Mesenchymal stem cell (in vitro differentiated cells and primary cell): ENCODE measurements at places on chromosomes 6 and 20.

DNA sequence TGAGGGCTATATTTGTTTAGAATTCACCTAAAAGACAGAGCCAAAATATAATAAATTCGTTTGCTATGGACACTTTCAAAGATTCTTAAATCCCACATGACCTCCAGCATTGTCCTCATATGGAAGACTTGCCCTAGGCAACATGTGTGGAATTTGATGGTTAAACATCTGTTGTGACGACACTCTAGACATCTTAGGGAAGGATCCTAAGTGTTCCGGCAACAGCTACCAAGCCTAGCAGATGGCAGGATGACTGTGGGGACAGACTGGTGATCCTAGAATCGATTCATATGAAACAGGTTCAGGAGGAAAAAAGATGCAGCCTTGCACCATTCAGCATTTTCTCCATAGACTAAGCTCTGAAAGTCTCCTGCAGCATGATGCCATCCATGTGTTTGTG is 77.6 kb upstream of the BACH2 start:
- H3K27ac ChIP-seq = no peak overlapping the region
- DNase-seq = no peak
- no peaks in the 10 kb centered on the region for H3K27me3 ChIP-seq
- H3K36me3 ChIP-seq = no peaks in the 10 kb centered on the region
- H3K4me3 ChIP-seq = no peak overlapping the region
- H3K4me1 ChIP-seq = peaks cover 10% of the 10 kb centered on the region

DNA sequence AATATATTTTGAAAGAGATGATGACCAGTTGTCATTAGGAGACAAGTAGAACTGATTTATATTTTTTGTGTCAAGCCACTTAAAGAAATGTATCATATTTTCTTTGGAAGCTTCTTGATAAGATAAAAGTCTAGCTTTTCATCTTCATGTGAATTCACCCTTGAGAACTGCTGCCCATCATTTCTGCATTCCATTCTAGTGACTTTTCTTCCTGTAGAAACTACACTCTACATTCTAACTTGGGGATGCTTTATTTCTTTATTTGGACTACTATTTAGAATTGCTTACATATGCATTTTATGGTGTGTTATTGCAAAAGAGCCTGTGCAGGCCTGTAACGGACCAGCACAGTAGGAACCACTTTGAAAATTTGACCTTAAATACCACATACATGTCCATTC is 335.0 kb upstream of the KCNQ5 start:
- DNase-seq = peak; percentile 53

GRCh38 chr6:164063346-164063745 is 648.8 kb downstream of the QKI start:
- H3K4me3 ChIP-seq = no peak overlapping the region
- H3K27ac ChIP-seq = no peak overlapping the region
- no peak for DNase-seq

DNA sequence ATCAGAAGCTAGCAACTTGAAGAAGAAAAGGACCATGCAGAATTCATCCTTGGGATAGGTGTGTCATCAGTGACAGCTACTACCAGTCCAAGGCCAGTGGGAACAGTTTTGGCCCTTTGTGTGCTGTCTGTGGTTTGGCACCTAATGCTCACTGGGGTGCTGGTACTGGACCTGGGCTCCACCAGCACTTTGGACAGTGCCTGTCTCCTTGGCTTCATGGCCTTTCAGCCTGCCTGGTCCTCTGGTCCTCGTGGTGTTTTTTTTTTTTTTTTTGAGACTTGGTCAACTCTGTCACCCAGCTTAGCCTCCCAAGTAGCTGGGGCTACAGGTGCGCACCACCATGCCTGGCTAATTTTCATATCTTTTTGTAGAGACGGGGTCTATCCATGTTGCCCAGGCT is 56.3 kb downstream of the AKAP7 start:
- H3K4me1 ChIP-seq = no peaks in the 10 kb centered on the region
- no peaks in the 10 kb centered on the region for H3K36me3 ChIP-seq
- DNase-seq = no peak
- no peak overlapping the region for H3K27ac ChIP-seq
- no peaks in the 10 kb centered on the region for H3K27me3 ChIP-seq

DNA sequence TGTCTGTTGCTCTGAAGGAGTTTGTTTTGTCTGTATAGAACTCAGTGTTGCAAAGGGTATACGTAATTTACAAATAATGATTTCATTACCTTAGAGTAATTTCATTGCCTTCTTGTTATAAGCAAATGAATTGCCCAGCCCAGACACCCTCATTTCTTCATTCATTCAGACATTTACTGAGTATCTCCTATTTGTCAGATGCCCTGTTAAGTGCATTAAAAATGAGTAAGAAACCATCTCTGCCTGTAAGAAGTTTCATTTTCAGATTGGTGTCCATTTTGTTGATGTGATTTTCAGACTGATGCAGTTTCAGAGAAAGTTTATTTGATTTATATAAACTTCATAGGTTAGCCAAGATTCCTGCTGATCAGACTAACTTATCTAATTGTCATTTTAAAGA is 429.3 kb downstream of the PHF3 start:
- H3K4me3 ChIP-seq = no peak overlapping the region
- no peaks in the 10 kb centered on the region for H3K4me1 ChIP-seq
- DNase-seq = no peak
- H3K27ac ChIP-seq = no peak overlapping the region
- H3K36me3 ChIP-seq = no peaks in the 10 kb centered on the region

DNA sequence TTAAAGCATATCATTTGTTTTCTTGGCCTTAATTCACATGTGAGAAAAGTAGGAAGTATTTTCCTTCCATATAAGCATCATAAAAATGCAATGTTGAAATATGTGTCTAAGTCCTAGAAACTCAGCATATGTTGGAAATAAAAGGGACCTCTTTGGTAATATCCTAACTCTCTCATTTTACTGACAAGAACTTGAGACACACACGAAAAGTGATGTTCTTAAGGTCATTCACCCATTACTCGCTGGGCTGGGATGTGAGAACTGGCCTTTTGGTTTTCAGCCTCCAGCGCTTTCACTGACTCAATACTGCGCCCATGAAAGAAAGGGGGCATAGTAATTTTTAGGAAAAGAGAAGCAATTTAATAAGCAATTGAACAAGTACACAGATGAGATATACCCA is 153.5 kb upstream of the SCGN start:
- no peak for DNase-seq
- no peak overlapping the region for H3K4me3 ChIP-seq
- H3K36me3 ChIP-seq = no peaks in the 10 kb centered on the region

DNA sequence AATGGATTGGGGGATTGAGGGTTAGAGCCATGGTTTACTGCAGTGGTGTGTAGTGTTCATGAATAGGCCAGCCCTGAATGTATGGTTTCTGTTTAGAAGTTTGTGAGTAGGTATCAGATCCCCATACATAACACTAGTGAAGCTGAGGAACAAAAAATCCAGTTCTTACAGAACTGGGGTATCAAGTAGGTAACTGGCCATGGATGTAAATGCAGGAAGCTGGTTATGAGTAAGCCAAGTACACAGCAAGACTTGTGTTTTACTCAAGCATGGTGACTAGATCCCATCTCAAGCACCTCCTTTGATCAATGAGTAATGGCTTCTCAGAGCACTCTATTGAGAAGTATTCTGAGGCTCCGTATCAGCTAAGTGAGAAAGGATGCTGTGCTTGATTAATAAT is 613.7 kb upstream of the FLRT3 start:
- no peaks in the 10 kb centered on the region for H3K27me3 ChIP-seq
- no peaks in the 10 kb centered on the region for H3K4me1 ChIP-seq
- no peak overlapping the region for H3K27ac ChIP-seq
- H3K36me3 ChIP-seq = no peaks in the 10 kb centered on the region
- peak; percentile 36 for DNase-seq
- H3K4me3 ChIP-seq = no peak overlapping the region

DNA sequence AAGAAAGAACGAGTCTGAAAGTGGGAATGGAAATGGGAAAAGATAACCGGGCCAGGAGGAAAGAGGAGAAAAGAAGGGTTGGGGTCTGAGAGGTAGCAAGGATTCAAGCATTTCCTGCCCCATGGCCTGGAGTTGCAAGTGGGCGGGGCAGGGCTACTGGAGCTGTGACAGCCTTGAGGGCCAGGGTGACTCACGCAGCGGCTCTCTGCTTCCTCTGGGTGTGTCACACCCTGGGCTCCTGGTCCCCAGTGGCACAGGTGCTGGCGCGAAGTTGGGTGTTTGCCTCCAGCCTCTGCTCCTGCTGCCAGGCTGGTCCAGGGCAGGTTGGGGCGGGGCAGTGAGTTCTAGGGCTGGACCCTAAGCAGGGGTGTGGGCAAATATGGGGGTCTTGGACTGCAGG is 3.3 kb upstream of the ULBP3 start:
- peaks cover 10% of the 10 kb centered on the region for H3K4me1 ChIP-seq
- H3K4me3 ChIP-seq = no peak overlapping the region
- no peak overlapping the region for H3K27ac ChIP-seq
- H3K36me3 ChIP-seq = no peaks in the 10 kb centered on the region
- peak; percentile 43 for DNase-seq

- H3K4me3 ChIP-seq = no peak overlapping the region
- H3K27ac ChIP-seq = no peak overlapping the region
- no peaks in the 10 kb centered on the region for H3K27me3 ChIP-seq
- H3K36me3 ChIP-seq = no peaks in the 10 kb centered on the region
- H3K4me1 ChIP-seq = no peaks in the 10 kb centered on the region
- no peak for DNase-seq
Observed at GRCh38 chr6:13671548-13672127, 40.0 kb downstream of the RANBP9 start.

GRCh38 chr6:3750317-3751076 is 1.0 kb downstream of the PXDC1 start:
- H3K4me1 ChIP-seq = peaks cover 40% of the 10 kb centered on the region
- peaks cover 5% of the 10 kb centered on the region for H3K36me3 ChIP-seq
- DNase-seq = peak; percentile 77
- H3K4me3 ChIP-seq = peak overlapping the region; percentile 85
- no peaks in the 10 kb centered on the region for H3K27me3 ChIP-seq

- peaks cover 8% of the 10 kb centered on the region for H3K4me1 ChIP-seq
- no peak for DNase-seq
- H3K36me3 ChIP-seq = no peaks in the 10 kb centered on the region
Observed at GRCh38 chr6:170152989-170153388, 137.9 kb downstream of the DLL1 start.

- peaks cover 64% of the 10 kb centered on the region for H3K27me3 ChIP-seq
- H3K4me1 ChIP-seq = peaks cover 15% of the 10 kb centered on the region
- H3K27ac ChIP-seq = no peak overlapping the region
Observed at GRCh38 chr6:10406556-10406955, 8.3 kb downstream of the TFAP2A start.

DNA sequence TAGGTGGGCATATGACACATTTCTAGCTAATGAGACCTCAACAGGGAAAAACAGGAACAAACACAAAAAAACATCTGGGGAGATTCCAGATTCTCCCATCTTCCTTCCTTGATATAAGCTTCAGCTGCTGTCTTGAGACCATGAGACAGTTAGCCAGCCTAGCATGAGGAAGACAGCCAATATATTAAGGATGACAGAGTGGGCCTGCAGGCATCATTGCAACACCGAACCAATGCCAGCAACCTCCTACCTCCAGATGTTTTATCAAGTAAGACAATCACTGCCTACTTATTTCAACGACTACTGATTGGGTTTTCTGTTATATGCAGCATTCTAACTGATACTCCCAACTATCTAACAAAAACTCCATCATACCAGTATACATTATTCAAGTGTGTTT is 119.0 kb downstream of the ISM1 start:
- H3K4me1 ChIP-seq = peaks cover 7% of the 10 kb centered on the region
- H3K27ac ChIP-seq = no peak overlapping the region
- no peaks in the 10 kb centered on the region for H3K36me3 ChIP-seq
- no peaks in the 10 kb centered on the region for H3K27me3 ChIP-seq
- DNase-seq = no peak

- no peaks in the 10 kb centered on the region for H3K36me3 ChIP-seq
- no peak overlapping the region for H3K27ac ChIP-seq
- no peaks in the 10 kb centered on the region for H3K27me3 ChIP-seq
- DNase-seq = no peak
- no peaks in the 10 kb centered on the region for H3K4me1 ChIP-seq
- H3K4me3 ChIP-seq = no peak overlapping the region
Observed at GRCh38 chr6:126907996-126908395, 210.5 kb upstream of the RSPO3 start.

DNA sequence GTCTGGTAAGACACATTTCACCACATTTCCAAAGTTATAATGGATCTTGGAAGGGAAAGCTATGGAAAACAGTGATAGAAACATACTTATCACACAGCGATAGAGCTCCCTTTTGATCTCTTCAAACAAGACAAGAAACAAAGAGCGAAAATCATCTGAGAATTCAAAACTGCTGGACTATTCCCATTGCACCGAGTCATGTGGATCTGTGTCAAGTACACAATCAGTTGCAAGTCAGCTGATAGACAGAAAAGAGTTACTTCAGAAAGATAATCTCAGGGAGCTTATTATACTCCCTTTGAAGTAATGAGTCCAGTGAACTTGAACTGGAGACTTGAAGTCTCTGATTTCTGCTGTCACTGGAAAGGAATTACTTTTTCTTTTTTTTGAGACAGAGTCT is 89.7 kb upstream of the GCM1 start:
- no peak overlapping the region for H3K27ac ChIP-seq
- H3K36me3 ChIP-seq = no peaks in the 10 kb centered on the region
- H3K27me3 ChIP-seq = no peaks in the 10 kb centered on the region
- H3K4me3 ChIP-seq = no peak overlapping the region
- DNase-seq = no peak
- H3K4me1 ChIP-seq = peaks cover 3% of the 10 kb centered on the region

GRCh38 chr20:39885975-39886649 is 802.9 kb downstream of the MAFB start:
- H3K27me3 ChIP-seq = no peaks in the 10 kb centered on the region
- DNase-seq = peak; percentile 82
- H3K4me1 ChIP-seq = peaks cover 2% of the 10 kb centered on the region

GRCh38 chr6:122696079-122696478 is 83.4 kb upstream of the FABP7 start:
- no peak overlapping the region for H3K4me3 ChIP-seq
- H3K36me3 ChIP-seq = no peaks in the 10 kb centered on the region
- H3K4me1 ChIP-seq = peaks cover 13% of the 10 kb centered on the region
- no peaks in the 10 kb centered on the region for H3K27me3 ChIP-seq

- no peaks in the 10 kb centered on the region for H3K4me1 ChIP-seq
- peak; percentile 26 for DNase-seq
- no peak overlapping the region for H3K4me3 ChIP-seq
- H3K27ac ChIP-seq = no peak overlapping the region
- no peaks in the 10 kb centered on the region for H3K36me3 ChIP-seq
Observed at GRCh38 chr6:92538926-92539325, 880.4 kb downstream of the EPHA7 start.

DNA sequence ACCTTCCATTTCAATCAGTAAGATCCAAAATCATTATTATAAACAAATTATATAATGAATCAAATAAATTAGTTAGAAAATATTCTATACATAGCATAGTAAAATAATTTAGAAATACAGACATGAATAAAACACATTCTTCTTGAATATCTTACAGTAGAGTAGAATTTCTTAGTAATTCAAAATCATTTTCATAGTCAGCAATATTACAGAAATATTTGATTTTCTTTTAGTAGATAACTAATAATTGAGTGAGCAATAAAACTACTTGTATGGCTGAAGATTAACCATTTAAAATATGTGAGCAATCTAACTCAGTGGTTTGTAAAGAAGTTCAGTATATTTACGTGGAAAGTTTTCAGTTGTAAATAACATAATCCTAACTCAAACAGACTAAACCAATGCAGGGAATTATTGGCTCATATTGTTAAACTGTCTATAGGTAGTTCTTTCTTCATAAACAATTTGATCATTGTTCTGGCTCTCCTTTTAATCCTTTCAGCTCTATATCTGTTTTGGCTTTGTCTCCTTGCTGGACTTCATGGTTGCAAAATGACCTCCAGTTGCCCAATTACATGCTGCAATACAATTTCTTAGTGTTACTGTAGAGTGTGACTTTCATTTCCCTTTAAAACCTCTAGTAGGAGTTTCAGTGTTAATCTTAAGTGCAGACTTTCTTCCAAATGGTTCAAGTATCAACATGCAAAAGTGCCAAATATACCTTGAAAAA is 307.5 kb downstream of the EYS start:
- no peaks in the 10 kb centered on the region for H3K4me1 ChIP-seq
- H3K36me3 ChIP-seq = no peaks in the 10 kb centered on the region
- peak; percentile 31 for DNase-seq
- H3K27ac ChIP-seq = no peak overlapping the region
- no peak overlapping the region for H3K4me3 ChIP-seq
